ENCODE measurements at places on chromosomes 16 and 17.

- no peak for DNase-seq
Measured at GRCh38 chr17:82858376-82859126, 18.7 kb upstream of the ZNF750 start.

GRCh38 chr16:24214992-24215391, 41.1 kb upstream of the CACNG3 start:
- no peak for DNase-seq

DNA sequence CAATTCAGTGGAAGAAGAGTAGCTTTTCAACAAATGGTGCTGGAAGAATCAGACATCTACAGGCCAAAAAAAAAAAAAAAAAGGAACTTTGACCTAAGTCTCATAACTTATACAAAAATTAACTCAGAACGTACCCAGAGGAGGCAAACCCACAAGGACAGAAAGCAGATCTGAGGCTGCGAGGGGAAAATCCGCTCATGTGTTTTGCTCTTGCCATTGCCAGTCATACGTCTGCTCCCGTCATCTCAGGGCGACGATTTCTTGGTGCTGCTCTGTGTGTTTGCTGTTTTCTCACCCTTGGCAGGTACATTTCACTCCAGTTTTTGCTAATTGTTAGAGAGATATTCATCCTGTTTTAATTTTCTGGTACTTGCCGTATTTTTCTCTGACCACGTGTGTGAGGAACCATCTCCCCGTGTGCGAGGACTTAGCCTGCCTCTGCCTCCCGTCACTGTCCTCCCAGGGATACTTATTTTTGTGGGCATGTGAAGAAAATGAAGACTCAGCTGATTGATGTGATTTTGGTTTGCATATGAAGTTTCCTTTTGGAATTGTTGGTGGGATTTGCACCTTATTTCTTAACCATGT, 33.4 kb upstream of the ACSF3 start:
- DNase-seq, result no peak

- DNase-seq, result no peak
Measured at GRCh38 chr17:72635034-72635635, 457.4 kb downstream of the SLC39A11 start.

Measured in stimulated activated CD4-positive, alpha-beta T cell treated with anti-CD3 and anti-CD28 coated beads, TNF-alpha, amount 100 ng/mL, for 48 hours (primary cell).